Right ventricle myocardium inferior (tissue), 1 donor: ENCODE measurements at places on chromosomes 5 and 9. TPM values are rescaled to one million over a fixed set of nuclear protein-coding genes. Genes with fewer than 3 reads are reported as not detected.

DNA sequence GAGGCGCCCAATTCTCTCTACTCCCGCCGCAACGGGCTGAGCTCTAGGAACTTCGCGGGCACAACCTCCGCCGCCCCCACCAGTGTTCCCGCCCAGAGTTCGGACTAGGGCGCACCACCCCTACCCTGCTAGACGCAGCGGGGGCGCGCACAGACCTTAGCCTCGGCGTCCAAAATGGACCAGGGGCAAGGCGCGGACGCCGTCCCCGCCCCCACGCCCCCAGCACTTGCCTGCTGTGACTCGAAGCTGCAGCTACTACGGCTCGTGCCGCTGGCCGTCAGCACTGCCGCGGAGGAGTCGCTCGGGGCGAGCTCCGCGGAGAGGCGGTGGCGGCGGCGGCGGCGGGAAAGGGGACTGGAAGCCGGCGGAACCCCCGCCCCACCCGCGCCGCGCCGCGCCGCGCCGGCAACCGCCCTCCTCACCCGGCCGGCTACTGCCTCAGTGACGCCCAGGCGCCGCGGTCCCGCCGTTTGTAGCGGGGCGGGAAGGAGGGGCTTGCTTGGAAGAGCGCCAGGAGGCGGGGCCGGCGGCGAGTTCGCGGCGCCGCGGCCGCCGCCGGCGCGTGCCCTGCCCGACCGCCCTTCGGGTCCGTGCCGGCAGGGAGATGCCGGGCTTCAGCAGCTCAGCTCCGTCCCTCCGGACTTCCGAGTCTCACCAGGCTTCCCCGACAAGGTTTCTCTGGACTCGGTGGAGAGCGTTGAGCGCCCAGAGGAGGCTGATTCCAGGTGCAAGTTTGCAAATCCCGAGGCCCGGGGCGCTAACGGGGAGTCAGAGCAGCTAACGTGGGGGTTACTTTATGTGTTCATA is 4.5 kb downstream of the ELAVL2 start:
- peak; percentile 46 for DNase-seq

The NIM1K gene
- total RNA-seq = 0.14 TPM

The RANBP3L gene
- total RNA-seq = 0.49 TPM

The TRAF1 gene
- 2.1 TPM for total RNA-seq

- DNase-seq = no peak
Measured at GRCh38 chr9:79565245-79565644, 6.5 kb upstream of the TLE4 start.

DNA sequence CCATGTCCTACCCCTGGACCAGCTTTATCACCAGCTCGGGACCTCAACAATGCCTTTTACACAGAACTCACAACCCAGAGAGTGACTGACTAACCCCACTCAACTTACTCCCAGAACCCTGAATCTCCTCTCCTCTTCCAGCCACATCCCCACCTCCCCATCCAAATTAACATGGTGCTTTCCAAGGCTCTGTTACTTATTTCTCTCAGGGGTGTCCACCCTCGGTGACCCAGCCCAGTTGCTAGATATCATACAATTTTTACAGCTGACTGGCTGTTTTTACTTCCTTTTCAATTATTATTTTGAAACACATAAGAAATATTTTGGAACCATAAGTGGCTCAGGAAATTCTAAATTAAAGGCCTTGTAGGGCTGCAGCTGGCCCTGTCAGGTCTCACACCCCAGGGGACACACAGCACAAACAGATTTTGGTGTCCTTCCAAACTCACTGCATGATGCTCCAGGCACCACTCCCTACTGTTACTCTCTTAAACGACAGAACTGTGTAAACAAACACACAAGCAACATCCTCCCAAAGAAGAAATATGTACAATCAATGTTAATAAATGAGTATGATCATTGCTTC is 180.6 kb downstream of the ADAMTS12 start:
- peak; percentile 46 for DNase-seq

- DNase-seq = no peak
Measured at GRCh38 chr5:89545076-89545475, 662.1 kb upstream of the MEF2C start.

GRCh38 chr5:172501708-172502320 is 47.5 kb upstream of the SH3PXD2B start:
- no peak for DNase-seq

GRCh38 chr5:154143211-154143641 is 47.3 kb upstream of the GALNT10 start:
- DNase-seq = no peak

The FBXL7 gene
- total RNA-seq = 17.8 TPM

- DNase-seq = no peak
Measured at GRCh38 chr9:68949271-68950000, 64.5 kb downstream of the PRKACG start.

- DNase-seq = no peak
Measured at GRCh38 chr5:150653145-150653761, 7.8 kb upstream of the MYOZ3 start.

GRCh38 chr9:100589582-100589981 is 11.7 kb downstream of the CAVIN4 start:
- no peak for DNase-seq

DNA sequence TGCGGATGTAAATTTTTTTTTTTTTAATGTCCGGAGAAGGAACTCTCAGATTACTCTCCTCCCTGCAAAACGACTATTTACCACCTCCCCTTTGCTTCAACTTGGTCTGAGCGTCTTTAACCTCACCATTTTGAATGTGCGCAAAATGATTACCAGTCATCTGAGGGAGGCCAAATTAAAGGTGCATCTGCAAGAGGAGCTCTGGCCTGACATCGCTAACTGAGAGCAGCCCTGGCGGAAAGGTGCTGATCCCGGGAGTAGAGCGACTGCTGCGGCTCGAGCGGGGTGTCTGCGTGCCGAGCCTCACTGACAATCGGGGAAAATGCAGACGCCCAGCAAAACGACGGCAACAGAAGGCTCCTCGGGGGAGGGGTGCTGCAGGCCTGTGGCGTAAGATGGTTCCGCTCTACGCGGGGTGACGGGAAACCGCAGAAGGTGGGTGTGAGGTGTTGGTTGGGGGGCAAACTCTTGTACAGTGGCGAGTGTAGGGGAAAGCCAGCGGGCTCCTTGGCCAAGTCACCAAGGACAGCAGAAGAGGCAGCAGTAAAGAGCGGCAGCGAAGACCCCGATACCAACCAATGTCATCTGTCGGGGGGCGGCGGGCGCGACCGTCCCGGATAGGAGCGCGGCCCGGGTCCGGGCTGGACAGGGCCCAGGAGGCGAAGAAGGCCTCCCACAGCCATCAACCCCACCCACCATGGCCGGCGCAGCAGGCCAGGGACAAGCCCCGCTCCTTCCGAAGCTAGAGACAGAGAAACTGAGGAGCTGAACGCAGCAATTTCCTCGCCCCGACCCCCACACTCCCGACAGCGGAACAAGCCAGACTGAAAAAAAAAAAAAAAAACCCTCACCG is 557 bp downstream of the PJA2 start:
- DNase-seq = peak; percentile 91

GRCh38 chr9:117178596-117179375 is 236.1 kb downstream of the ASTN2 start:
- DNase-seq = no peak

GRCh38 chr9:102035929-102036328 is 297.5 kb upstream of the GRIN3A start:
- DNase-seq = no peak

DNA sequence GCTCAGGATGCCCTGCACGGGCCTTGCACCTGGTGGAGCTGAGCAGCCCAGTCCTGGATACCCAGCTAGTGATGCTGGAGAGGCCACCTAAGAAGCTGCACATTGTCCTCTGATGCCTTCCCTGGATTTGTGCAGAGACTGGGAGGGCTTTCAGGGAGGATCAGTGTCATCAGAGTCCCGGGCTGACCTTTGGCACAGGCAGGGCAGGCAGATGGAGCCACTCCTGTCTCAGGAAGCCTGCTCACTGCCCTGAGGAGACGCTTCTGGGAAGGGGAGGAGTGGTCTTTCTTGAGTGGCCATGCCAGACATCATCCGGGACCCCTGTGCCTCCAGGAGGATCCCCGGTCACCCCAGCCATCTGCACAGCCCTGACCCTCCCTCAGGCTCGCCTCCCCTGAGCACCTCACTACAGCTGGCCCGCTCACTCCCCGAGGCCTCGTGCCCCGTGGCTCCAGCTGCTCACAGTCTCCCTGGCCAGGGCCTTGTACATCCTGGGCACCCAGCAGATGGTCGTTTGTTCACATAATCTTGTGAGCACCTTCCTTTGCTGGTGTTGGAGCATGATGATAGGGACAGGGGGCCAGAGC is 47.2 kb upstream of the FCN2 start:
- no peak for DNase-seq

The CCNJL gene
- total RNA-seq = 10.2 TPM

DNA sequence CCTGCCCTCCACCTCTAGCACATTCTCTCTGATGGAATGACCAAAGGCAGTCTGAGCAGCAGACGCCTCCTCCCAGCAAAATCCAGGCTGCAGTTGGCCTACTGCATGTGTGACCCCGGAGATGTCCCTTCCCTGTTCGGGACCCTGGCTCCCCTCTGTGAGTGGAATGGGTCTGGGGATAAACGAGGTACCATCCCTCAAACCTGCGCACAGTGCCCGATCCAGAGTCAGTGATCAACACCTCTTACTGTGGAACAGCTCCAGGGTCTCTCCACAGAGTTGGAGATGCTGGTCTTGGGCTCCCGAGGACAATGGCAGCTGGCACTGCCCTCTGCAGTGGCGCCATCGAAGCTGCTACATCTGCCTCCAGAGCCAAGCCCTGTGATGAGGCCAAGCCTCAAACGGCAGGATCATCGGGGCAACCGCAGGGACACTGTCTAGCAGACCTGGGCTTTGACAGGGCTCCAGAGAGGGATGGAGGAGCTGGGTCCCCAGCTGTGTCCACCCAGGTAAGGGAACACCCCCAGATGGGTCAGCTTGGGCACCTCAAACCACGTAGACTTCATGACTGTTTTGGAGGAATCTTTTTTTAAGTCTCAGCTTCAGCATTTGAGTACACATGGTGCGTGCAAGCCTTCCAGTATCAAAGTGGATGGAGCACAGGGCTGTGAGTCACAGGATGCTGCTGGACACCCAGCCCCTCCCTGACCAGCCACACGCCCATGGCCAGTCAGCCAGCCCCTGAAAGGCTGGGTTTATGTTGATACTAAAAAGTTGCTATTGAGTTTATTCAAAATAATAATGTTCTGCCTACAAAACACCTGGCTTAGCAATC is 13.0 kb downstream of the MED10 start:
- no peak for DNase-seq
